ENCODE measurements at places on chromosomes 13 and 19. TPM values are rescaled to one million over a fixed set of nuclear protein-coding genes. Genes with fewer than 3 reads are reported as not detected.

Gene PAF1
- 50.5 TPM for total RNA-seq

Gene SPTBN4
- total RNA-seq, result 3.5 TPM

Gene CYP4F2
- total RNA-seq, result 66.6 TPM

Gene KCNC3
- total RNA-seq, result 8.6 TPM

DNA sequence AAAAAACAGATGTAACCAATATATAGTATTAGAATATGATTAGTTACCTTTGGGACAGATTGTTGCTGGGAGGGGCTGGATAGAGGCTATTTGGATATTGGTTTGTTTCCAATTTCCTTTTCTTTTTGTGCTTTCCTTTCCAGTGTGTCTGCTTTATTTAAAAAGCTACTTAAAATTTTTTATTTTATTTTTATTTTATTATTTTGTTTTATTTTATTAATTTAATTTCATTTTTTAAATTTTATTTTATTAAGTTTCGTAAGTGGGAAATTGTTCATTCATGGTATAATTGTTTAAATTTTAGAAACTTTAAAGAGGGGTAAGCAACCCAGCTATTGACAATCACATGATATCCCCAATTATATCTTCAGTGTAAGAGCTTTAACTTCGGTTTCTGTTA, 2077.0 kb upstream of the PCDH20 start:
- no peak for DNase-seq

GRCh38 chr13:52665325-52665724, 12.7 kb downstream of the SUGT1 start:
- no peak for DNase-seq

DNA sequence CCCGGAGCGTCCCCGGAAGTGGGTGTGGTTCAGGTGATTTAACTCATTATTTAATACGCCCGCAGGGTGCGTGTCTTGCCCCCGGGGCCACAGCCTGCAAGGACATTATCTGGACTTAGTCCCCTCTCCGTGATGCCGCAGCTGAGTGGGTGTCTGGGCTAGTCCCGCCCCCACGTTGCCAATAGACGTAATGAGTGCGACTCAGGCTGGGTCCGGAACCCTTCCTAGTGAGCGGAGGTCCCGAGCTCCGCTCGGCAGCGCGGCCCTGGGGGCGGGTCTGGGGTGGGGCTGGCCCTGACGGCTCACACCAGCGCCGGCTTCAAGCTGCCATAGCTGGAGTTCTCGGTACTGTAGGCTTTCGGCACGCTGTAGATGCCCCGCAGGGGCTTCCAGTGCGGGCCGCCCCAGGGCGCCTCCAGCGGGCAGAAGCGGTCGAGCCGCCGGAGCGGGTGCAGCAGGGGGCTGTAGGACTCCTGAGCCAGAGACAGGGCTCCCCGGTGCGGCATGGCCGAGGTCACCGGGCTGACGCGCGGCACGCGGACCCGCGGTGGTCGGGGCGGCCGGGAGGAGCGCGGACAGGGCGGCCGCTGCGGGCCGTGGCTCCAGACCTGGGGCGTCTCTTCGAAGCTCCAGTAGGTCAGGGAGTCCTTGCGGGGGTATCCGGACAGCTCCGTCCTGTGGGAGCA, 918 bp upstream of the LHB start:
- no peak for DNase-seq

- no peak for DNase-seq
Measured at GRCh38 chr19:10074153-10074552, 12.0 kb upstream of the SHFL start.

- no peak for DNase-seq
Measured at GRCh38 chr19:4593409-4593851, 33.9 kb upstream of the SEMA6B start.

DNA sequence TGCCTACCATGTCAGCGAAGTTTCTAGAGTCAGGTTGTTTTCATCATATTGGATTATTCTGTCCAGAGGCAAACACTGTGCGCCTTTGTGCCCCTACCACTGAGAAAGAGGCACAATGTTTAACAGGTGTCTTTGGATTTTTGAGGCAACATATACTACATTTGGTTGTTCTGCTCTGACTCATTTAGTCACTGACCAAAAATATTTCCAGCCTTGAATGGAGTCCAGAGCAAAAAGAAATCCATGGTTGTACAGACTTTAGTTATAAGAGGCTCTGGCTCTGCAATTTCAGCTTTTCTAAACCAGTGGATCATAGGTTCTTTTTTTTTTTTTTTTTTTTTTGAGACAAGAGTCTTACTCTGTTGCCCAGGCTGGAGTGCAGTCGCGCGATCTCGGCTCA, 35.7 kb downstream of the LACC1 start:
- DNase-seq, result no peak

DNA sequence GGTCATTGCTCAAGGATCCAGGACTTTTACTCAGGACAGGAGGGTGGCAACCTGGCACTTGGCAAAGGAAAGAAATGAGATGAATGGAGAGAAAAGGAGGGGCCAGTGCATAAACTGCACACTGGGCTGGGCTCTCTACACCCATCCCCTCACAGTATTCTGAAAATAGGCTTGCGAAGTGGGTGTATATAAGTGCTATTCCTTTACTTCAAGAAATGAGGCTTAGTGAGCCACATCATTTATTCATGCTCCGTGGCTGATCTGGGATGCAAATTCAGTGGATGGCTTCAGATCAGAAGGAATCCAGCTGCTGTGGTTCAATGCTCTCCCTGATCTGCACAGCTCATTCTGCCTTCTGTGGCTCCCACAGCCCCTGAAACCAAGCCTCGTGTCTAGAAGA, 297.7 kb downstream of the UQCRFS1 start:
- DNase-seq, result no peak

GRCh38 chr13:46374710-46375109, 12.3 kb downstream of the RUBCNL start:
- no peak for DNase-seq

DNA sequence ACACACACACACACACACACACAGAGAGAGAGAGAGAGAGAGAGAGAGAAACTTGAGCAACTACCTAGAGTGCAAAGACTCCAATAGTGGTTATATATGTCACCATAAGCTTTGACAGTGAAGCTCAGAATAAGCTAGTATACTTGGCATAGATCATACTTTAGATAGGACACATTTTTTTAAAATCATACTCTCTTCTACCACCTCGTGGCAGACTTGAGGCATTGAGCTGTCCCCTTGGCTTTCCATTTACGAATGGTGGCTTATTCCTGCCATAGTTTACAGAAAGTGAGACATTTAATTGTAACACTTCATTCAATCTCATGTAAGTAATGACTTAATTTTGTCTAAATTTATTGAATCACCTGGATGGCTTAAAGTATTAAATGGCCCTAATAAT, 108.2 kb downstream of the EDNRB start:
- DNase-seq, result no peak

DNA sequence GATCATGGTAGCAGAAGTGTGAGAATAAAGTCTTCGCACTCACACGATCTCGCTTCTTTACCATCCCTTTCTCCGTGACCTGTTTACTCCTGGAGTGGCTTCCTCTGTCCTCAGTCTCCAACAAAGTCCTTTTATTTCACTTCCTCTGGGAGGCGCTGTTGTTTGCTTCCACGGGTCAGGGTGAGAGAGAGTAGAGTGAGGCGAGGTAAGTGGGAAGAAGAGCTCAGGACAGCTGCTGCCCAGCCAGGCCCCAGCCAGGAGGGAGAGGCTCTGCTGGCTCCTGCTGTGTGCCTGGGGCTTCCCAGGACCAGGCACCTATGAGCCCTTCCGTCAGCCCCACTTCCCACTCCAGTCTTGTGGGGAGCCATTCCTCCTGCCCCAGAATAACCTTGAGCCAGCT, 242.1 kb downstream of the FGF9 start:
- DNase-seq, result no peak

Measured in mucosa of gallbladder (tissue), 1 donor.